Astrocyte (in vitro differentiated cells and primary cell): ENCODE measurements at places on chromosomes 4 and X. TPM values are rescaled to one million over a fixed set of nuclear protein-coding genes. Genes with fewer than 3 reads are reported as not detected.

Gene SPANXA1
- not detected in 2 replicates for total RNA-seq

Gene AWAT1
- not detected in 2 replicates for total RNA-seq

Gene SRPK3
- not detected in 2 replicates for total RNA-seq

Gene SHROOM4
- 7.0 and 7.6 TPM in 2 replicates for total RNA-seq

Gene PF4V1
- total RNA-seq: not detected in 2 replicates

Gene NPY2R
- total RNA-seq: 0.09 TPM in 1 of 2 replicates, not detected in the other

Gene SORBS2
- 96.1 and 97.4 TPM in 2 replicates for total RNA-seq

Gene HSFX1
- total RNA-seq: 0.75 and 1.5 TPM in 2 replicates

Gene TRPC3
- total RNA-seq: 0.07 TPM in 1 of 2 replicates, not detected in the other

Gene MEPE
- total RNA-seq: not detected in 2 replicates

Gene CFP
- total RNA-seq: 0.17 and 1.1 TPM in 2 replicates

Gene FAM13A
- 12.0 and 13.1 TPM in 2 replicates for total RNA-seq

- no peaks in the 10 kb centered on the region for H3K27me3 ChIP-seq
- peaks cover 28% of the 10 kb centered on the region for H3K36me3 ChIP-seq
- H3K27ac ChIP-seq: no peak overlapping the region
- DNase-seq: no peak
These were observed 2.7 kb downstream of the ZNF330 start for GRCh38 chr4:141223418-141223817.

- H3K36me3 ChIP-seq: no peaks in the 10 kb centered on the region
- no peak overlapping the region for H3K27ac ChIP-seq
- H3K4me1 ChIP-seq: peaks cover 10% of the 10 kb centered on the region
These were observed 40.5 kb downstream of the CLDN34 start for GRCh38 chrX:10007621-10008020.

- H3K36me3 ChIP-seq: no peaks in the 10 kb centered on the region
- H3K4me1 ChIP-seq: peaks cover 8% of the 10 kb centered on the region
- no peak overlapping the region for H3K4me3 ChIP-seq
- H3K27me3 ChIP-seq: peaks cover 6% of the 10 kb centered on the region
These were observed 4.2 kb upstream of the CDS1 start for GRCh38 chr4:84578540-84579402.

- H3K27me3 ChIP-seq: no peaks in the 10 kb centered on the region
- no peak overlapping the region for H3K4me3 ChIP-seq
- peak; percentile 57 for DNase-seq
- peak overlapping the region; percentile 74 for H3K27ac ChIP-seq
- H3K36me3 ChIP-seq: no peaks in the 10 kb centered on the region
- H3K4me1 ChIP-seq: peaks cover 50% of the 10 kb centered on the region
These were observed 99.0 kb upstream of the MAML3 start for GRCh38 chr4:140252742-140253555.

DNA sequence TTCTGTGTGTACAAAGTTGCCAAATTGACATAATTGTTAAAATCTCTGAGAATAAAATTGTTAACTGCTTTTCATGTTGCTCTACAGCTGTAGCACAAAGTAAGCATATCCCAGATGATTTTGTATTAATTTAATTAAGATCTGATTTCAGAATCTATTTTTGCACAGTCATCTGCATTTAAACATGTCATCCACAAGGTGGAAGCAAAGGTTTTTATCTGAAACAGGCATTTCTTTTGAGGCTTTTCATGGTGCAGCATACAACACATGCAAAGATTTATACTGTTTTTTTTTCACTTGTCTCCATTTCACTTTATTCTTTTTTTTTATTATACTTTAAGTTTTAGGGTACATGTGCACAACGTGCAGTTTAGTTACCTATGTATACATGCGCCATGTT lies 51.2 kb downstream of the GC start:
- H3K27ac ChIP-seq: no peak overlapping the region
- H3K36me3 ChIP-seq: no peaks in the 10 kb centered on the region
- no peak overlapping the region for H3K4me3 ChIP-seq
- no peaks in the 10 kb centered on the region for H3K4me1 ChIP-seq
- H3K27me3 ChIP-seq: no peaks in the 10 kb centered on the region
- peak; percentile 38 for DNase-seq

DNA sequence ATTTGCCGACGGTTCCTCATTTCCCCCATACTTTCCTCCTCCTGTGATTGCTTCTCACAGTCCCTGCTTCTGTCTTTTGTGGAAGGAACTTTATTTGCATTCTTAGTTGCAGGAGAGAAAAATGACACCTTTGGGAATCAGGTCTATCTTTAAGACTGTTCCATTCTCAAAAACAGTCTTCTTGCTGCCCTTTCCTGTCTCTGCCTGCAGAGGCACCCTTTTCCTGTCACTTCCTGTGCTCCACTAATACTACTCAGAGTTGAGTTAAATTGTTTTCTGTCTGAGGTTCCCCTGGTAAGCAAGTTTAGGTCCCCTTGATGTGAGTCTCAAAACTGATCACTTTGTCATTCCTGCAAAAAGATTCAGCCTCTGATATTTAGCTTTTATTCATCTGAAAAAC lies 208.8 kb upstream of the CLNK start:
- no peaks in the 10 kb centered on the region for H3K27me3 ChIP-seq
- no peaks in the 10 kb centered on the region for H3K4me1 ChIP-seq
- no peak for DNase-seq
- H3K27ac ChIP-seq: no peak overlapping the region
- no peak overlapping the region for H3K4me3 ChIP-seq
- H3K36me3 ChIP-seq: no peaks in the 10 kb centered on the region

DNA sequence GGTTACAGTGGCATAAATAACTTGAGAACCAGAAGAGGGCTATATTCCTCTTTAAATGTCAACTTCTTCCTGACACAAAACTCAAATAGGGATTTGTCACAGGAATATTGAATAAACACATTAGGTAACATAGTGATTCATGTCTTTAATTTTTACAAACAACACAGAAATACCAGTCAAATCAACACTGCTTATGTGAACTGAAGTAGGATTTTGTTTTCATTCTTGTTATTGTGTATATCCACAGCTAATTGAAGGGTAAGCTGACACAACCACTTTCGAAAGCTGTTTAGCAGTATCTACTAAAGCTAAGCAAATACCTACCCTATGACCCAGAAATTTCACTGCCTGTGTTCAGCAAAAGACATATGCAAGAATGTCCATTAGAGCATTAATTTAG lies 120.4 kb upstream of the EOLA2 start:
- H3K4me1 ChIP-seq: peaks cover 14% of the 10 kb centered on the region
- H3K4me3 ChIP-seq: no peak overlapping the region

- no peaks in the 10 kb centered on the region for H3K27me3 ChIP-seq
- no peak overlapping the region for H3K4me3 ChIP-seq
- no peaks in the 10 kb centered on the region for H3K36me3 ChIP-seq
These were observed 380.1 kb downstream of the GASK1B start for GRCh38 chr4:157792716-157793115.

- no peaks in the 10 kb centered on the region for H3K27me3 ChIP-seq
- H3K4me3 ChIP-seq: no peak overlapping the region
- no peak overlapping the region for H3K27ac ChIP-seq
These were observed 854.4 kb upstream of the AGA start for GRCh38 chr4:178296669-178297068.

DNA sequence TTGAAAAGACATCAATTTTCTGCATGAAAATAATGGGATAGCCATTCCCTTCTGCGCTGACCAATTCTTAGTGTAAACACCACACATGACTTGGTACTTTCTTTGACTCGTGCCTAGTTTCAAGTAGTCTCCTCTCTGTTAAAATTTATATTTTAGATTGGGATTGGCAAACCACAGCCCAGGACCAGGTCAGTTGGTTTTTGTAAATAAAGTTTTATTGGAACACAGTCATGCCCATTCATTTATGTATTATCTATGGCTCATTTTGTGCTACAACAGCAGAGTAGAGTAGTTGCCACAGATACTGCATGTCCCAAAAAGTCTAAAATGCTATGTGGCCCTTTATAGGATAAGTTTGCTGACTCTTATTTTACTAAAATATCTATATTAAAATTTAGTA lies 46.7 kb downstream of the BMX start:
- no peak for DNase-seq
- H3K36me3 ChIP-seq: no peaks in the 10 kb centered on the region
- no peak overlapping the region for H3K27ac ChIP-seq

DNA sequence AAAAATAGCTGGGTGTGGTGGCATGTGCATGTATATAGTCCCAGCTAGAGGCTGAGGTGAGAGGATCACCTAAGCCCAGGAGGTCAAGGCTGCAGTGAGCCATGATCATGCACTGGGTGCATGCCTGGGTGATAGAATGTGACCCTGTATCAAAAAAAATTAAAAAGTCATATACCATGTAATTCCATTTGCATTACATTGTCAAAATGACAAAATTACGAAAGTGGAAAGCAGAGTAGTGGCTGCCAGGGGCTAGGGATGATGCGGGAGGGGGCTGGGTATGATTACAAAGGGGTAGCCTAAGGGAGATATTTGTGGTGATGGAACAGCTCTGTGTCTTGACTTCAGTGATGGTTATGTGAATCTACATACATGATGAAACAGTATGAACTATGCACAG lies 97.8 kb downstream of the KDR start:
- no peak for DNase-seq
- H3K27me3 ChIP-seq: no peaks in the 10 kb centered on the region
- no peaks in the 10 kb centered on the region for H3K36me3 ChIP-seq
- no peaks in the 10 kb centered on the region for H3K4me1 ChIP-seq
- no peak overlapping the region for H3K4me3 ChIP-seq

GRCh38 chr4:61571761-61572559 lies 371.8 kb downstream of the ADGRL3 start:
- no peak overlapping the region for H3K27ac ChIP-seq
- no peak overlapping the region for H3K4me3 ChIP-seq
- peak; percentile 80 for DNase-seq
- H3K27me3 ChIP-seq: no peaks in the 10 kb centered on the region
- H3K4me1 ChIP-seq: no peaks in the 10 kb centered on the region
- H3K36me3 ChIP-seq: no peaks in the 10 kb centered on the region

DNA sequence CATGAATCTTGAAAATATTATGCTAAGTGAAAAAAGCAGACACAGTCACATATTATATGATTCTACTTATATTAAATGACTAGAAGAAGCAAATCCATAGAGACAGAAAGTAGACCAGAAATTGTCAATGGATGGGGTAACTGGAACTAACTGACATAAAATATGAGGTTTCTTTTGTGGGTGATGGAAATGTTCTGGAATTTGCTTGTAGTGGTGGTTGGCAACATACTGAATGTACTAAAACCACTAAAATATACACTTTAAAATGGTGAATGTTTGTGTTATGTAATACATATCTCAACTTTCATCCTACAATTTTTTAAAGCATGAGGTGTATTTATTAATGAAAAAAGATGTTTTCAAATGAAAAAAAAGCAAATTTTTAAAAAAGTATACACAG lies 14.7 kb downstream of the CNOT6L start:
- H3K27me3 ChIP-seq: no peaks in the 10 kb centered on the region
- no peaks in the 10 kb centered on the region for H3K4me1 ChIP-seq
- no peak overlapping the region for H3K4me3 ChIP-seq
- H3K36me3 ChIP-seq: no peaks in the 10 kb centered on the region

- H3K4me1 ChIP-seq: peaks cover 8% of the 10 kb centered on the region
- no peak overlapping the region for H3K27ac ChIP-seq
- no peak overlapping the region for H3K4me3 ChIP-seq
- no peaks in the 10 kb centered on the region for H3K36me3 ChIP-seq
- DNase-seq: no peak
These were observed 26.5 kb downstream of the ELF4 start for GRCh38 chrX:130083656-130084382.

DNA sequence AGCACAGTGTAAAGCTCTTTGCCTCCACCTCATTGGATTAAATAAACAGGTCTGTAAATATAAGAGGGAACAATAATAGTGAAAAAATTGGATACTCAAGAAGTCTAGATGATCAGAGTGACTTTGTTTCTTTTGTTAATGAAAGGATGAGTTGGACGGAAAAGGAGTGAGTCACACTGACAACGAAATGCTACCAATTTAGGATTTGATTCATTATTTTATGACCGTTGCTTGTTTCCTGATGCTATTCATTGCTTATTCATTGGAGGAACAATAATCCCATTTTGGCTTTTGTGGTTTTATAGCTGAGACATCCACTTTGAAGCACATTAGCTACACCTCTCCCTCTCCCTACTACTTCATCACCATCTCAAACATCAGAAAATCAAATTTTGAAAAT lies 74.4 kb upstream of the DYNLT3 start:
- H3K4me1 ChIP-seq: peaks cover 3% of the 10 kb centered on the region
- DNase-seq: peak; percentile 82
- no peaks in the 10 kb centered on the region for H3K27me3 ChIP-seq
- H3K36me3 ChIP-seq: no peaks in the 10 kb centered on the region
- H3K4me3 ChIP-seq: no peak overlapping the region

DNA sequence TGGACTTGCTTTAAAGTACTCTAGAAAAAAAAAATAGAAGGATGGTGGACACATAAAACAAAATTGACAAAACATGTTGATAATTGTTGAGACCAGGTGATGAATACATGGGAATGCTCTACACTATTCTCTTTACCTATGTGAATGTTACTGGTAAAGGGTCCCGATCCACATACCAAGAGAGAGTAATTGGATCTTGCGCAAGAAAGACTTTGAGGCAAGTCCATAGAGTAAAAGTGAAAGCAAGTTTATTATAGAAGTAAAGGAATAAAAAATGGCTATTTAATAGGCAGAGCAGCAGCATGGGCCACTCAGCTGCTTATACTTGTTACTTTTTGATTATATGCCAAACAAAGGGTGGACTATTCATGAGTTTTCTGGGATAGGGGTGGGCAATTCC lies 34.0 kb upstream of the PRR32 start:
- no peaks in the 10 kb centered on the region for H3K27me3 ChIP-seq
- DNase-seq: no peak
- no peak overlapping the region for H3K4me3 ChIP-seq
- H3K4me1 ChIP-seq: no peaks in the 10 kb centered on the region

GRCh38 chr4:184248216-184248615 lies 30.5 kb upstream of the ENPP6 start:
- H3K4me1 ChIP-seq: no peaks in the 10 kb centered on the region
- no peak overlapping the region for H3K4me3 ChIP-seq
- H3K36me3 ChIP-seq: no peaks in the 10 kb centered on the region
- no peak for DNase-seq
- H3K27me3 ChIP-seq: no peaks in the 10 kb centered on the region

GRCh38 chr4:130034876-130035275 lies 938.9 kb downstream of the C4orf33 start:
- no peaks in the 10 kb centered on the region for H3K27me3 ChIP-seq
- no peaks in the 10 kb centered on the region for H3K36me3 ChIP-seq
- H3K4me3 ChIP-seq: no peak overlapping the region
- DNase-seq: no peak
- no peaks in the 10 kb centered on the region for H3K4me1 ChIP-seq

DNA sequence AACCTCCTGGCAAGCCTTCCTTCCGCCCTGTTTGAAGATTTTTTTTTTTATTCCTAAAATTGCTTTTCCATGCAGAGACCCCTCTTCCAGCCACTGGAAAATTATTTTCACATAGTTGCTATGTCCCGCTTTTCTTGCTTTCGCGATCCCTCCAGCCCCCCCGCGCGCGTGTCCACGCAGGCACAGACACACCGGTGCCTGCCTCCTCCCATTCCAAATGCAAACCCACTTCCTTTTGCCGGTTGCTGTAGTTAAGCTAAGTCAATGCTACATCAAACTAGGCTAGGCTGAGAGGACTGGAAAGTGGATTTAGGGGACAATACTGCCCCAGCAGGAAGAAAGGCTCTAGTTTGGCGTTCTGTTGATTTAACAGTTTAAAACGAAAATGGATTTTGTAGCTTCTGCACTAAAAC lies 111.0 kb downstream of the DHX15 start:
- H3K27me3 ChIP-seq: peaks cover 7% of the 10 kb centered on the region
- H3K36me3 ChIP-seq: no peaks in the 10 kb centered on the region
- peak overlapping the region; percentile 70 for H3K4me3 ChIP-seq
- DNase-seq: peak; percentile 38
- no peak overlapping the region for H3K27ac ChIP-seq
